CD14-positive monocyte (primary cell): ENCODE measurements at places on chromosomes 13 and 19.

DNA sequence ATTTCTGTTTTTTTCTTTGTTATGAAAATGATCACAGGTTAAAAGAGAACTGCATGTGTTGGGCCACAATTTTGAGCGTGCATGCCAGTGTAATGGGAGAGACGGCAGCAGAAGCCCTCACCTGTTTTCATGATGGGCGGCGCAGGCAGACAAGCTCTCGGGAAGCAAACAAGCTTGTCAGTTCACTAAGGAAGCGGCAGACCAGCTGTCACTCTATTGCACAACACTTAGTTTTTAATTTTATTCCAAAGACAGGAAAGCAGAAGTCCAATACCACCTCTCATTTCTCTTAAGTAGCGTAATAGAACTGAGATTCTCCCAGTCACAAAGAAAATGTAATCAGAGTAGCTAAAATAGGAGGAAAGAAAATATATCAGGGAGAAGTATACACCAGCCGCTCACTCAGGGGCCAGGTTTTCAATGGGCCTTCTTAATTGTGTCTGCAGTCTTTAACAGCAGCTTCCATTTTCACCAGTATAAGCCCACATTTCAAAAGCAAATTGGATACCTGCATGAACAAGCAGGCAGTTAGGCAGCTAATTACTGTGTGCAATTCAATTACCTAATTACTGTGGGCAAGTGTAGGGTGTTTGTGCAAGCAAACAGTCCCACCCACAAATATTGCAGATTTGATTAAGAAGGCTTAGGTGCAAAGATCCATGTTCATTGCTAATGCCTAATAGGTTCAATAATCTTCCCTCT lies 711.4 kb downstream of the DIAPH3 start:
- DNase-seq, result peak; percentile 11

DNA sequence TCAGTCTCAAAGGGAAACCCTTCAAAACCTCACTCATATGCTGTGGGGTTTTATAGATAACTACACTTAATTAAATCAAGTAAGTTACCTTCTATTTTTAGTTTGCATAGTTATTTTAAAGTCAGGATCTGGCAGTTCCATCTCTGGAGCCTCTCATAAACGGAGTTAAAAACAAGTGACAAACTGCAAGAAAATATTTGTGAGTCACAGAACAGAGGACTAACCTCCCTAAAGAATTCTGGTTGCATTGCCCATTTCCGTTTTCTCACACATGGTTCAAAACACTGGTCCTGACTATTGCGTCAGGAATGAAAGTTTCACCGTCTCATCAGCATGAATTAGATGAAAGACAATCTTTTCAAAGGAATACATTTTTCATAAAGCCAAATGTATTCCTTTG lies 10.6 kb downstream of the RXFP2 start:
- peak; percentile 9 for DNase-seq

DNA sequence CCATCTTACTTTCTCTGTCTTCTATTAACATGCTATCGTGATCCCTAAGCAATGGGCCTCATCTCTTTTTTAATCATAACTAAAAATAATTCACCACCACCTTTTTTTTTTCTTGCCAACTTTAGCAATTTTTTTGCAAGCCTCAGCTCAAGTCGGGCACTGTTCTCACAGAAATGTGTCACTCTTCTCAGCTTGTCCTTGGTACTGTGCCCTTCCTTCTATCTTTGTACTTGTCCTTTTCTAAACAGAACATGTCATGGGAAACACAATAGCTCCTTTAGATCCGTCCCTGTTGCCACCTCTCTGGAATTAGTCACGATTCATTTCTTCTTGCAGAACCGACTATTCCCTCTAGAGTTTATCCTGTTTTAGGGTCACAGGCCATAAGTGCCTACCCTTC lies 10.3 kb downstream of the SERP2 start:
- DNase-seq, result no peak

DNA sequence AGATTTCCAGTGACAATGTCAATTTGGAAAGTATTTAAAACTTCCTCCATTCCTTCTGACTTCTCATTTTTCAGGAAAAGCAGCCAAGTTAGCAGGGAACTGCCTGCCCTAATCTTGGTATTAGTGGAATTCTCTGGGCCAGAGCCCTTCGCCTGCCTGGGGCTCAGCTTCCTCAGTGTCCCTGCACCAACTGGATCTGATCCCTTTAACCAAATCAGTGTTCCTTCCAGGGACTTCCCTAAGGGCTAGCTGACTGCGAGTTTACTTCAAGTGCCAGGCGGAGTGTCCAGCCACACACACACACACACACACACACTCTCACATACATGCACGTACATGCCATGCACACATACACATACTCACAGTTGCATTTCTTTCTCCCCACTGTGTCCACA lies 20.0 kb downstream of the RAB20 start:
- DNase-seq, result no peak

DNA sequence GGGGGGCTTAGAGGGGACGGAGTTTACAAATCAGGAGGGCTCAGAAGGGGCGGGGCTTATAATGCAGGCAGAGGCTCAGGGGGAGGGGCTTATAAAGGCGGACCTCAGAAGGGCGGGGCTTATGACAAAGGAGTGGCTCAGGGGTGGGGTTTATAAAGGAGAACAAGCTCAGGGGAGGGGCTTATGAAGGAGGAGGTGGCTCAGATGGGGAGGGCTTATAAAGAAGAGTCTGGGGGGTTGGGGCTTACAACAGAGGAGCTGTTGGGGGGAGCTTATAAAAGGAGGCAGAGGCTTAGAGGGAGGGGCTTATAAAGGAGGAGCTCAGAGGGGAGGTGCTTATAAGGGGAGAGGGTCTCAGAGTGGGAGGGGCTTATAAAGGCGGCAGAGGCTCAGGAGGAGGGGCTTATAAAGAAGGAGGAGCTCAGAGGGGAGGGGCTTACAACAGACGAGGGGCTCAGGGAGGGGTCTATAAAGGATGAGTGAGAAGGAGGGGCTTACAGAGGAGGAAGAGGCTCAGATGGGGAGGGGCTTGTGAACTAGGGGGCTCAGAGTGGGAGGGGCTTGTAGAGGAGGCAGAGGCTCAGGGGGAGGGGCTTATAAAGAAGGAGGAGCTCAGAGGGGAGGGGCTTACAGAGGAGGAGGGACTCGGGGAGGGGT lies 1.0 kb downstream of the SMIM24 start:
- peak; percentile 54 for DNase-seq

GRCh38 chr19:15850385-15850784 lies 34.9 kb upstream of the OR10H1 start:
- DNase-seq, result no peak

DNA sequence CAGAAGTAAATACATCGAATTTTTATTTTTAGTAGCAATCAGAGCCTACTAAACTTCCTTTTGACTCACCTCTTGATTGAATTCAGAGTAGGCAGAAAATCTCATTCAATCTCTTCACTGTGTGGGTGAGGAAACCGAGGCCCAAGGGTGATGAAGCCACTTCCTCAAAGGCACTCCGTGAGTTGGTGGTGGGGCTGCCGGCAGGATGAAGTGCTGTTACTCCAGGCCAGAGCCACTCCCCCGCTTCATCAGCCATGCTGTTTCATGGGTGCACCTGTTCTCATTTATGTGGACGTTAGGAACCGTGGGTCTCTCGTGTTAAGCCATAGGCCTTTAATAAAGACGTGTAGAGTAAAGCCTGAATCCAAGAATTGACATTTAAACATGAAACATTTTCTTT lies 13.2 kb downstream of the ING1 start:
- no peak for DNase-seq

DNA sequence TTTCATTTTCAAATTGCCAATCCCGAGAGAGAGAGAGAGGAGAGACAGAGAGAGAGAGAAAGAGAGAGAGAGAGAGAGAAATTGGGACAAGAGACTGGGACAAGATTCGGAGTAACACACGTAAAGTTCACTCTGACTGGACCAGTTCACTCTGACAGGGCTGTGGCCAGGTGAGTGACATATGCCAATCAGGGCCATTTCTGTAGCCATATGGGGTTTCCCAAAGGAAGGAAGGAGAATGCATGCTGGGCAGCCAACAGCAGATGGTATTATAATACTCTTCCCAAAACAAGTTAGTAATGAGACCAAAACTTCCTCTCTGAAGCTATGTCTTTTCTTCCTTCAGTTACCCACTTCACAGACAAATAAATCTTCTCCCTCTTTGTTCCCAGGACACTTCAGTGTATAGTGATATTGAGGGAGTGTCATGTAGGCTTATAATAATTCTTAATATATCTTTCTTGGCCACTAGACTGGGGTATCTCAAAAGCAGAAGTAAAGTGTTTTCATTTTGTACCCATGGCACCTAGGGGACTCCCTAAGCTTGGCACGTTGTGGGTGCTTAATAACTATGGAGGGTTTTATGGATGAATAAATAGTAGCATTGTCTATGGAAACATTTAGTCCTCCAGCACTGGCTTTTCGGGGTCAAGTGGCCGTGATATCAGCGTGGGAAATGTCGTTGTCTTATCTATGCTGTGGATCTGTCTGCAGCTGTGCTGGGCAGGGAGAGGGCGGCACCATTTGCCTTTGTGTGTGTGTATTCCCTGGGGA lies 51.6 kb downstream of the SERP2 start:
- DNase-seq, result no peak

GRCh38 chr19:6963937-6964336 lies 57.3 kb downstream of the MBD3L2B start:
- DNase-seq, result no peak
